Caco-2 (cell line): ENCODE measurements at places on chromosomes 16 and 17.

GRCh38 chr16:67407176-67407787, 9.0 kb downstream of the ZDHHC1 start:
- no peak overlapping the region for H3K4me3 ChIP-seq
- DNase-seq = no peak
- no peaks in the 10 kb centered on the region for H3K27me3 ChIP-seq
- H3K27ac ChIP-seq = peak overlapping the region; percentile 82
- peaks cover 49% of the 10 kb centered on the region for H3K4me1 ChIP-seq

GRCh38 chr17:59830007-59830630, 62.6 kb downstream of the TUBD1 start:
- H3K4me1 ChIP-seq = peaks cover 74% of the 10 kb centered on the region
- peak overlapping the region; percentile 82 for H3K27ac ChIP-seq
- H3K27me3 ChIP-seq = no peaks in the 10 kb centered on the region
- no peaks in the 10 kb centered on the region for H3K36me3 ChIP-seq

GRCh38 chr16:17343028-17343427, 127.7 kb downstream of the XYLT1 start:
- no peaks in the 10 kb centered on the region for H3K27me3 ChIP-seq
- H3K4me1 ChIP-seq = no peaks in the 10 kb centered on the region
- no peak for DNase-seq

GRCh38 chr17:57899822-57900221, 50.0 kb upstream of the MRPS23 start:
- no peak for DNase-seq
- H3K4me3 ChIP-seq = no peak overlapping the region
- H3K4me1 ChIP-seq = peaks cover 71% of the 10 kb centered on the region
- no peaks in the 10 kb centered on the region for H3K27me3 ChIP-seq
- peak overlapping the region; percentile 87 for H3K27ac ChIP-seq
- H3K36me3 ChIP-seq = no peaks in the 10 kb centered on the region

- no peak for DNase-seq
- no peak overlapping the region for H3K4me3 ChIP-seq
- no peak overlapping the region for H3K27ac ChIP-seq
- peaks cover 9% of the 10 kb centered on the region; the same call in 1 of the 2 replicates for H3K4me1 ChIP-seq
- no peaks in the 10 kb centered on the region for H3K36me3 ChIP-seq
Observed at GRCh38 chr16:24681793-24682192, 47.7 kb upstream of the TNRC6A start.

- no peak for DNase-seq
- peaks cover 8% of the 10 kb centered on the region for H3K4me1 ChIP-seq
- H3K4me3 ChIP-seq = no peak overlapping the region
- no peaks in the 10 kb centered on the region for H3K27me3 ChIP-seq
- H3K36me3 ChIP-seq = peaks cover 1% of the 10 kb centered on the region
Observed at GRCh38 chr17:75571885-75572215, 15.8 kb upstream of the MYO15B start.

- H3K27ac ChIP-seq = no peak overlapping the region
- H3K27me3 ChIP-seq = no peaks in the 10 kb centered on the region
Observed at GRCh38 chr16:24953721-24954120, 61.4 kb downstream of the ARHGAP17 start.

GRCh38 chr17:1718362-1719165, 5.9 kb upstream of the WDR81 start:
- no peak for DNase-seq
- no peaks in the 10 kb centered on the region for H3K27me3 ChIP-seq
- H3K4me3 ChIP-seq = no peak overlapping the region
- peaks cover 13% of the 10 kb centered on the region for H3K4me1 ChIP-seq
- H3K36me3 ChIP-seq = no peaks in the 10 kb centered on the region

DNA sequence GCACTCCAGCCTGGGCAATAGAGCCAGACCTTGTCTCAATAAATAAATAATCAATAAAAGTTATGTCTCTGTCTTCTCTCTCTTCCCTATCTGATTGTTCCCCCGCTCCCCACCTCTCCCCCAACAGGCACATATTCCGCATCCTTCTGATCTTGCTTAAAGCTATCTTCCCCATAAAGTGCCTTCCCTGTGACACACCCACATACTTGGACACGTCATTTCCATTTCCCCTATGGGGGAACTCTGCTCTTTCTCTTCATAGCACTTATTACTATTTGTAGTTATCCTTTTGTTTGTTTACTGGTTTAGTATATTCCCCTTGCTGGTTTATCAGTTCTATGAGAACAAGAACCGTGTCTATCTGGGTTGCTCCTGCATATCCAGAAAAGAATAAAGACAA, 14.9 kb downstream of the MYO1D start:
- peak overlapping the region; percentile 48 for H3K27ac ChIP-seq
- peaks cover 67% of the 10 kb centered on the region for H3K4me1 ChIP-seq

- peaks cover 4% of the 10 kb centered on the region for H3K4me1 ChIP-seq
- no peaks in the 10 kb centered on the region for H3K36me3 ChIP-seq
- no peak overlapping the region for H3K4me3 ChIP-seq
Observed at GRCh38 chr17:72079700-72080099, 41.1 kb upstream of the SOX9 start.

DNA sequence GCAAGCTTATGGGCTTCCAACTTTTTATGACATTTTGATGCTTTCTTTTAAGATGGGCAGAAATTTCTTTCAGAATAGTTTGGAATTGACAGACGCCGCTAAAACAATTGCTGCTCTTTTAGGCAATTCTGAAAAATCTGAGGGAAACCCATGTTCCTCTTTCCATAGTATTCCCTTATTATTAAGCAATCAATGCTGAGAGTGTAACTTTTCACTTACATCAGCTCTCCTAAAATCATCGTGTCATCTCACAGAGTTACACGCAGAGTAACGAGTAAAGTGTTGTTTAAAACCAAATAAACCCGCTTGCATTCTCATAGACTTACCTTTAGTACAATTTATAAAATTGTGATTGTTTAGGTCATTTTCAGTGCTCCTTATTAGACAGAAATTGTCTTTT, 150.6 kb downstream of the MAF start:
- no peak overlapping the region for H3K4me3 ChIP-seq
- H3K27ac ChIP-seq = no peak overlapping the region
- no peaks in the 10 kb centered on the region for H3K4me1 ChIP-seq
- H3K27me3 ChIP-seq = peaks cover 1% of the 10 kb centered on the region; the same call in 1 of the 2 replicates
- no peaks in the 10 kb centered on the region for H3K36me3 ChIP-seq

- no peaks in the 10 kb centered on the region for H3K4me1 ChIP-seq
- H3K27ac ChIP-seq = no peak overlapping the region
- H3K27me3 ChIP-seq = no peaks in the 10 kb centered on the region
- no peaks in the 10 kb centered on the region; the same call in 1 of the 2 replicates for H3K36me3 ChIP-seq
- no peak overlapping the region for H3K4me3 ChIP-seq
Observed at GRCh38 chr17:38465391-38466345, 37.4 kb downstream of the ARHGAP23 start.

DNA sequence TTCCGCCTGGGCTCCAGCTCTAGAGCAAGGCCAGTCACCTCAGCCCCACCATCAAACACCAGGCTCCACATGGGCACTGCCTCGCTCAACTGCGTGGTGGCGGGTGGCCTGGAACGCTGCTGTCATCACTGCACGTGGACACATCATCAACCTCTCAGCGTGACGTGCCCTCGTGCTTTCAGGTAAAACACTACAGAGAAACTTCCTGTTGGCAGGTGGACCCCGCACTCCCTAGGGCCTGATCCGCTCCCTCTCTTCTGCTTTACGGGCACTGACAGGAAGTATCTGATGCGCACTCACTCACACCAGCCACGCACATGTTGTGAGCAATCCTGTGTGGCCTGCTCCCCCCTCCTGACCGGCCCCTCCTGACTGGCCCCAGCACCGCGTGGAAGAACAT, 87.4 kb downstream of the ANKRD11 start:
- no peaks in the 10 kb centered on the region for H3K27me3 ChIP-seq
- DNase-seq = no peak
- H3K27ac ChIP-seq = peak overlapping the region; percentile 81
- peaks cover 2% of the 10 kb centered on the region for H3K36me3 ChIP-seq
- H3K4me1 ChIP-seq = peaks cover 48% of the 10 kb centered on the region

- H3K36me3 ChIP-seq = no peaks in the 10 kb centered on the region
- H3K27me3 ChIP-seq = no peaks in the 10 kb centered on the region; the same call in 1 of the 2 replicates
- H3K4me1 ChIP-seq = no peaks in the 10 kb centered on the region
- no peak overlapping the region for H3K27ac ChIP-seq
- no peak for DNase-seq
Observed at GRCh38 chr16:27829975-27830374, 233.5 kb downstream of the GSG1L start.

GRCh38 chr16:58716468-58716867, 17.6 kb downstream of the GOT2 start:
- no peak overlapping the region for H3K4me3 ChIP-seq
- DNase-seq = no peak
- H3K27ac ChIP-seq = no peak overlapping the region
- H3K36me3 ChIP-seq = no peaks in the 10 kb centered on the region; the same call in 1 of the 2 replicates
- peaks cover 8% of the 10 kb centered on the region; the same call in 1 of the 2 replicates for H3K4me1 ChIP-seq

GRCh38 chr17:58320570-58321323, 7.8 kb downstream of the TSPOAP1 start:
- no peak overlapping the region for H3K27ac ChIP-seq
- DNase-seq = no peak
- H3K4me1 ChIP-seq = peaks cover 10% of the 10 kb centered on the region
- no peaks in the 10 kb centered on the region for H3K36me3 ChIP-seq

GRCh38 chr17:74128456-74129211, 74.8 kb upstream of the RPL38 start:
- H3K27ac ChIP-seq = no peak overlapping the region
- H3K36me3 ChIP-seq = no peaks in the 10 kb centered on the region
- H3K4me1 ChIP-seq = no peaks in the 10 kb centered on the region
- H3K27me3 ChIP-seq = peaks cover 2% of the 10 kb centered on the region; the same call in 1 of the 2 replicates

DNA sequence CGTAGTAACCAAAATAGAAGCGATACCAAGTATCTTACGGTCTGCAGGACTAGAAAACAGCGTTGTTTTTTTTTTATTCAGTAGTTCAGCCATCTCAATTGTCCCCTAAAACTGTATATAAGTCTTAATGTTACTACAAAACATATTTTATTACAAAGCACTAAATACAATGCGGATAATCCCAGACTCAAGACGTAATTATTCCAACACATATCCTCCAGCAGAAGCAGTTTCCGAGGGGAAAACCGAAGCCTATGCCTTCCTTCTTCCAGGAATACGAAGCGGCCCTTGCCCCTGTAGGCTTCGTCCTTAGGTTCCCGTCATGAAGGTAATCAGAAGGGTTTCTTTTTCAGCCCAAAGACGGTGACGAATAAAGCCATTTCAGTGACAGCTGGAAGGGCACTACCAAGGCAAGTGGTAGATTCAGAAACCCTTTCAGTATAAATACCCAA, 2.3 kb downstream of the TMEM107 start:
- no peaks in the 10 kb centered on the region for H3K27me3 ChIP-seq
- no peaks in the 10 kb centered on the region for H3K36me3 ChIP-seq
- peak overlapping the region; percentile 100 for H3K27ac ChIP-seq
- peak overlapping the region; percentile 34 for H3K4me3 ChIP-seq
- no peak for DNase-seq

GRCh38 chr17:72587156-72587555, 466.3 kb downstream of the SOX9 start:
- H3K4me3 ChIP-seq = no peak overlapping the region
- no peaks in the 10 kb centered on the region for H3K36me3 ChIP-seq
- H3K4me1 ChIP-seq = peaks cover 19% of the 10 kb centered on the region
- H3K27ac ChIP-seq = no peak overlapping the region

- no peaks in the 10 kb centered on the region for H3K36me3 ChIP-seq
- no peaks in the 10 kb centered on the region for H3K27me3 ChIP-seq
- DNase-seq = no peak
- H3K27ac ChIP-seq = no peak overlapping the region
Observed at GRCh38 chr17:40533896-40534295, 31.4 kb downstream of the CCR7 start.
